ENCODE measurements at places on chromosomes 5 and 9.

DNA sequence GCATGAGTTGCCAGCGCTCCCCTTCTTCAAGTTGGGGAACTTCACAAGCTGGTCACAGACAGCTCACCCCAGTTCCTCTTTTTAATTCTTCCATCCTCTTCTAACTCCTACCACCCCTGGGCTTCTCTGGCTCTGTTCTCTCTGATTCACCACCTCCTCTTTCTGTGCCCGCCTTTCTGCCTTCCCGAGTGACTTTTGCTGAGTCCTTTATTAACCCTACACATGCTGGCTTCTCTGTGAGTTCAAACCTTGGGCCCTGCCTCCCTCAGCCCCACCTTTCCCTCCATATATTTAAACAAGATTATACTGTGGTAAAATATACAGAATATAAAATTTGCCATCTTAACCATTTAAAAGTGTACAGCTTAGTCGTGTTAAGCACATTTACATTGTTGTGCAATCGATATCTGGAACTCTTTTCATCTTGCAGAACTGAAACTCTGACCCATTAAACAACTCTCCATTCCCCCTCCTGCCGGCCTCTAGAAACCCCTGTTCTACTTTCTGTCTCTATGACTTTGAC, 32.0 kb downstream of the SLC46A2 start:
- DNase-seq, result no peak

DNA sequence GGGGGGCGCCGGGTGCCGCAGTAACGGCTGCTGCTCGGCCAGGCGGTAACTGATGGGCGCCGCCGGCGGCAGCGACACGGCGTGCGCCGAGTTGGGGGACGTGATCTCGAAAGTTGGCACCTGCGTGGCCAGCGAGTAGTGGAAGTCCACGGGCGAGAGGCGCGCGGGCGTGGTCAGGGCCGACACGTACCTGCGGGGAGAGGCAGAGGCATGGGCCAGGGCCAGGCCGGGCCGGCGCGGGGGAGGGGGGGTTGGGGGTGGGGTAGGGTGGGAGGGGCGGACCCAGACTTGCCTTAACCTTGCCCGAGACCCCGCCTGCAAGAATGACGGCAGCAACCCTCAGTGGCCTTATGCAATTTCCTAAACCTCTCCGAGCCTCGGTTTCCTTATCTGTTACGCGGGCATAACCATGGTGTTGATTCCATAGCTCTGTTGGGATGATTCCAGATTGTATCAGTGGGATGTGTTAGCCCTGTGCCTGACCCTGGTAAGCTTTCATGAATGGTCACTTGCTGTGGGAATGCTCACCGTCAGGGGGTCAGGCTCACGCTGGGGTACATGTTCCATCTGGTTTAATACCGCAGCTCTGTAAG, 53.0 kb downstream of the PSD2 start:
- DNase-seq, result no peak

GRCh38 chr9:112086627-112087026, 88.5 kb downstream of the SUSD1 start:
- DNase-seq, result peak; percentile 43

DNA sequence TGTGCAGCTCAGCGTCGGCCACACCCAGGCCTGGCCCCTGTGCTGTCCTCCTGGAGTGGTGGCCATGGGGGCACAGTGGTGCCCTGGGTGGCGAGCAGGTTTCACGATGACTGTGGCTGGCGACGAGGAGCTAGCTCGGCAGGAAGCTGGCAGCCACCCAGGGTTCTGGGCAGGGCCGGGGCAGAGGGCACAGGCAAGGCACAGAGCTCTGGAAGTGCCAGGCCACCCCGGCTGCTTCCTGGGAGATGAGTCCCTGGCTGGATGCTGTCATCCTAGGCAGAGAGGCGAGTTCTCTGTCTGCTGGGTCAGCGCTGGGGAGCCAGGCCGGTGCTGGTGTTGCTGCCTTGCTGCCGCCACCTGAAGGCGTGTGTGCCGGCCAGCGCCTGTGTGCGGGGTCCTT, 51.7 kb downstream of the RXRA start:
- peak; percentile 6 for DNase-seq

DNA sequence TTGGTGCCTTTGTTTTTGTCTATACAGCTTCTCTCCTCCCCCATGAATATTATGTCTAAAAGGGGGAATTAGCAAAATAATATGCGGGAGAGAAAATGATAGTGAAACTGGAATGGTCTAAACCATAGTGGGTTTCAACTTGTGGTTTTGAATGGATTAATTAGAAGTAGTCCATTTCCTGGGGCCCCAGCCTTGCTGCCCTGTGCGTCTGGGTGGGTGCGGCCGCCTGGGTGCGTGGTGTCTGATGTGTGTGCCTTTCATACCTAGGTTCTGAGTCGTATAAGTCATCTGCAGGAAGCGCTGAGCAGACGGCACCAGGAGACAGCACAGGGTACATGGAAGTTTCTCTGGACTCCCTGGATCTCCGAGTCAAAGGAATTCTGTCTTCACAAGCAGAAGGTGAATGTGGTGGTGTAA, 120.0 kb upstream of the CACNA1B start:
- DNase-seq, result no peak

DNA sequence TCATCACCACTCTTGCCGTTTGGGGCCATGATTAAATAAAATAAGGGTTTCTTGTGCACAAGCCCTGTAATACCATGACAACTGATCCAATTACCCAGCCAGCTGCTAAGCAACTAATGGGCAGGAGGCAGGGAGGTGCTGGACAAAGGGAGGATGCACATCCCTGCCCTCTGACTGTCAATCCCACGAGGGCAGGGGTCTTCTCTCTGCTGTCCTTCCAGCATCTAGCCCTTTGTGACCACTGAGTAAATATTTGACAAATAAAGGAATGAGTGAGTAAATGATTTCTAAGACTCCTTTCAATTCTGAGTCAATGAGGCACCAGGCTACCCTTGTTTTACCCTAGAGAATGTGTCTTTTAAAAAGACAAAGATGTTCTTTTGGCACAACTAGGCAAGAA, 247.1 kb downstream of the SYK start:
- DNase-seq, result no peak

DNA sequence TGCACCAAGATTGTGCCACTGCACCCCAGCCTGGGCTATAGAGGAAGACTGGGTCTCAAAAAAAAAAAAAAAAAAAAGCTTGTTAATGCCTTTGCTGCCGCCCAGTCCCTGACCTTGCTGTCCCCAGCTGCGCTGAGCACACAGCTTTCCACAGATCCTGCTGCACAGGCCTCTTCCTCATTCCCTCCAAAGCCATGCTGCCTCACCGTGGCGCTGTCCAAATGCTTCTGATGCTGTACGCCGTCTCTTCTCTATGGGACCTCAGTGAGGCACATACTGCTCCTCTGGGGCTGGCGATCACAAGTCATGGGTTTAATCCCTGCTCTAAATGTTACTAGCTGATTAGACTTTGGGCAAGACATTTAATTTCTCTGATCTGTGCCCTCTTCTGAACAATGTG, 234.1 kb downstream of the FBXL7 start:
- no peak for DNase-seq

All from DMS79 treated with DMSO at 0.1 percent for 48 hours (cell line).